ENCODE measurements at places on chromosomes 12 and 14.

GRCh38 chr12:122820838-122821271 lies 14.4 kb upstream of the HIP1R start:
- DNase-seq = no peak
- H3K4me1 ChIP-seq = no peaks in the 10 kb centered on the region
- no peaks in the 10 kb centered on the region for H3K36me3 ChIP-seq
- no peaks in the 10 kb centered on the region for H3K27me3 ChIP-seq

GRCh38 chr14:58549105-58549757 lies 88.5 kb upstream of the DACT1 start:
- no peaks in the 10 kb centered on the region for H3K36me3 ChIP-seq
- H3K27me3 ChIP-seq = no peaks in the 10 kb centered on the region
- no peak overlapping the region for H3K4me3 ChIP-seq
- no peak for DNase-seq
- no peak overlapping the region for H3K27ac ChIP-seq

DNA sequence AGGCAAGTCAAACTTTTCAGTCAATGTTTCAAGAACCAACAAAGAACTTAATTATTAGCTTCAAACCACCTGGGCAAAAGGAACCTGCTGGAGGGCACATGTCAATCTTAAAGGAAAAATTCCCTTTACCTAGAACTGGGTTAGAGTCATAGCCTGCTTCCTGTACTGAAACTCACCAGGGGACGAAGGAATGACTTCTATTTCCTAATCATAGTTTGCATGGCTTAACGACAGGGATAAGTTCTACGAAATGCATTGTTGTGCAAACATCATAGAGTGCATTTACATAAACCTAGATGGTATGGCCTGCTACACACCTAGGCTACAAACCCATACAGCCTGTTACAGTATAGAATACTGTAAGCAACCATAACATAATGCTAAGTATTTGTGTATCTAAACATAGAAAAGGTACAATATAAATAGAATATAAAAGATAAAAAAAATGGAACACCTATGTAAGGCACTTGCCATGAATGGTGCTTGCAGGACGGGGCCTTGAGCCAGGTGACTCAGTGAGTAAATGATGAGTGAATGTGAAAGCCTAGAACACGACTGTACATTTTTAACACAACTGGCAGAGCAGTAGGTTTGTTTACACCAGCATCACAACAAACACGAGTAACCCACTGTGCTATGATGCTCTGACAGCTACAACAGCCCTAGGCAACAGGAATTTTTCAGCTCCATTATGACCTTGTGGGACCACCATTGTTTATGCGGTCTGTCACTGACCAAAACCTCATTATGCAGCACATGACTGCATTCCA lies 234.9 kb upstream of the CAND1 start:
- DNase-seq = no peak
- no peaks in the 10 kb centered on the region for H3K36me3 ChIP-seq
- no peak overlapping the region for H3K27ac ChIP-seq
- no peaks in the 10 kb centered on the region for H3K27me3 ChIP-seq
- no peak overlapping the region for H3K4me3 ChIP-seq

GRCh38 chr14:56751471-56751870 lies 58.8 kb downstream of the OTX2 start:
- H3K27ac ChIP-seq = no peak overlapping the region
- no peak overlapping the region for H3K4me3 ChIP-seq
- no peak for DNase-seq
- H3K4me1 ChIP-seq = no peaks in the 10 kb centered on the region

DNA sequence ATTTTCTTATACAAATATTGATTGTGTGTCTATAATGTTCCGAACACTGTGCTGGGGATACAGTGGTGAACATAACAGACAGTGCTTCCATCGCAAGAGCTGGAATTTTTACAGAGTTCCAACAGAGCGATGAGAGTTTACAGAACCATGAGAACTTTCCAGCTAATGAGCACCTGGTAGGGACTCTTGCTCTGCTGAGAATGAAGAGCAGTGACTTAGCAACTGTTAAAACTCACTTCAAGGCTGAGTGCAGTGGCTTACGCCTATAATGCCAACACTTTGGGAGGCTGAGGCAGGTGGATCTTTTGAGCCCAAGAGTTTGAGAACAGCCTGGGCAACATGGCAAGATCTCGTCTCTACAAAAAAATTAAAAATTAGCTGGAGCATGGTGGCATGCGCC lies 113.8 kb upstream of the DIO2 start:
- no peaks in the 10 kb centered on the region for H3K36me3 ChIP-seq
- no peaks in the 10 kb centered on the region for H3K4me1 ChIP-seq
- H3K27me3 ChIP-seq = no peaks in the 10 kb centered on the region

- DNase-seq = no peak
- H3K4me3 ChIP-seq = no peak overlapping the region
- H3K4me1 ChIP-seq = peaks cover 8% of the 10 kb centered on the region
- H3K27me3 ChIP-seq = no peaks in the 10 kb centered on the region
- H3K27ac ChIP-seq = no peak overlapping the region
Measured at GRCh38 chr12:104105461-104105860, 32.5 kb downstream of the NFYB start.

DNA sequence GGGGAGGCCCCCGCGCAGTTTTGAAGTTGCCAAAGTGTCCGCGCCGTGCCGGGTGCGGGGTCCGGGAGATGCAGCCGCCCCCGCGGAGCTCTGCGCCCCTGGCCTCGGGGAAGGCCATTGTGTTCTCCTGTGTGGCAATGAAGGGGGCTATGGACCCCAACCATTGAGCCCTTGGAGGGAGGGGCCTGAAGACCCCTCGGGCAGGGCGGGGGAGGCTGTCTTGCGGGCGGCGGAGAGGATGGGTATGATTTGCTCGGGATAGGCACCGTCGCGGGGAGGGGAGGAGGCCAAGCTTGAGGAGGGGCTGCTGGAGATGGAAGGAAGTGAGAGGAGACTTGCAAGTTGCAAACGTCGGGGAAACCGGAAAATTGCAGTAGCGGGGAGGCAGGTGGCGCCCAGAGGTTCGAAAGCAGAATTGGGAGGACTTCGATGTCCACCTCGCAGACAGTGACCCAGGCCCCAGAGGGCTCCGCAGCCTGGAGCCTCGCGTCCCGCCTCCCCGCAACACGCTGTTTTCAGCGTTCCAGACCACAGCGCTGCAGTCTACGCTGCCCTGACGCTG lies 25.4 kb downstream of the BCL11B start:
- no peaks in the 10 kb centered on the region for H3K36me3 ChIP-seq
- H3K27me3 ChIP-seq = peaks cover 66% of the 10 kb centered on the region
- H3K27ac ChIP-seq = no peak overlapping the region
- H3K4me3 ChIP-seq = peak overlapping the region; percentile 26
- H3K4me1 ChIP-seq = no peaks in the 10 kb centered on the region

GRCh38 chr14:70934502-70935134 lies 27.4 kb downstream of the PCNX1 start:
- peaks cover 31% of the 10 kb centered on the region for H3K4me1 ChIP-seq
- H3K36me3 ChIP-seq = no peaks in the 10 kb centered on the region
- DNase-seq = no peak

- DNase-seq = no peak
- no peak overlapping the region for H3K27ac ChIP-seq
- H3K4me1 ChIP-seq = peaks cover 10% of the 10 kb centered on the region
- no peaks in the 10 kb centered on the region for H3K27me3 ChIP-seq
Measured at GRCh38 chr12:11693601-11694000, 44.1 kb downstream of the ETV6 start.

DNA sequence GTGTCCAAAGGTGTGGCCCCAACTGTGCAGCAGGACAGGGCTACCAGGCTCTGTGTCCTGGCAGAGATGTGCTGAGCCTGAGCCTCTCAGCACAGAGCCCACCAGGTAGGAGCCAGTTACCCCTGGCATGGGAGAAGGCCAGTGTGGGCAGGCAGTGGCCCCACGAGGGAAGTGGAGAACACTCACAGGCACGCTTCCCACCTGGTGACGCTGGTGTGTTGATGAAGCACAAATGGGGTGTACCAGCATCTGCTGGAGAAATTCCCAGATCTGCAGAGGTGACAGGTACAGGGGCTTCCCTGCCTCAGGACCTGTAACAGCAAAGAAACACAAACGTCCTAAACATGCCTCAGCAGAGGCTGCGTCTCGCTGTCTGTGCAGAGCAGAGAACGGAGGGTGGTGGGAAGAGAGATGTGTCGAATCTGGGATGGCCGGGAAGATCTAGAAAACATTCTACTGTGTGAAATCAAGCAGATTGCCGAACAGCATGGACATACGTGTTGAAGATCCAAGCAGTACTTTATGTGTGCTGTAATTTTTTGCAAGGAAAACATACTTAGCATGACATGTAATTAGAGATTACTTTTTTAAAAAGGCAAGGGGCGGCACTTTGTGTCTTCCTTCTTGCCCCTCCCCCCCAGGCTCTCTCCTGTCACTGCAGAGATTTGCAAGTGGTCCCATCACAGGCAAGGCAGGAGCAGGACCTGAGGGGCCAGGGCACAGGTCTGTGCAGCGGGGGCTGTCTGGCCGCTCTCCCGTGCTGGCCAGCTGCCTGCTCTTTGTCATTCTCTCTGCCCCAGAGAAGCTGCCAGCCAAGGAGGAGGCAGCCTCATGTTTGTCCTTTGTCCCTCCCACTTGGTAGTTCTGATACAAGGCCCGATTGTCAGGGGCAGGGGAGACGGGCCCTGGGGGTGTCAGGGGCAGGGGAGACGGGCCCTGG lies 17.3 kb downstream of the HIP1R start:
- no peaks in the 10 kb centered on the region for H3K27me3 ChIP-seq
- DNase-seq = no peak
- H3K36me3 ChIP-seq = peaks cover 21% of the 10 kb centered on the region
- peak overlapping the region; percentile 82 for H3K27ac ChIP-seq
- no peak overlapping the region for H3K4me3 ChIP-seq

DNA sequence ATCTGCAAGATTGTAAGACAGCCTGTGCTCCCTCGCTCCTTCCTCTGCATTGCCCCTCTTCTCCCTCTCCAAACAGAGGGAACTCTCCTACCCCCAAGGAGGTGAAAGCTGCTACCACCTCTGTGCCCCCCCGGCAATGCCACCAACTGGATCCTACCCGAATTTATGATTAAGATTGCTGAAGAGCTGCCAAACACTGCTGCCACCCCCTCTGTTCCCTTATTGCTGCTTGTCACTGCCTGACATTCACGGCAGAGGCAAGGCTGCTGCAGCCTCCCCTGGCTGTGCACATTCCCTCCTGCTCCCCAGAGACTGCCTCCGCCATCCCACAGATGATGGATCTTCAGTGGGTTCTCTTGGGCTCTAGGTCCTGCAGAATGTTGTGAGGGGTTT lies 37.4 kb downstream of the DAD1 start:
- no peak overlapping the region for H3K4me3 ChIP-seq
- no peaks in the 10 kb centered on the region for H3K36me3 ChIP-seq
- no peak overlapping the region for H3K27ac ChIP-seq
- no peak for DNase-seq
- H3K4me1 ChIP-seq = peaks cover 29% of the 10 kb centered on the region

- H3K4me1 ChIP-seq = no peaks in the 10 kb centered on the region
- no peak overlapping the region for H3K27ac ChIP-seq
- no peaks in the 10 kb centered on the region for H3K36me3 ChIP-seq
- no peak for DNase-seq
- H3K27me3 ChIP-seq = no peaks in the 10 kb centered on the region
Measured at GRCh38 chr12:44555454-44555853, 320.7 kb downstream of the NELL2 start.

- H3K36me3 ChIP-seq = no peaks in the 10 kb centered on the region
- no peaks in the 10 kb centered on the region for H3K27me3 ChIP-seq
- peak overlapping the region; percentile 95 for H3K27ac ChIP-seq
- no peak for DNase-seq
- peak overlapping the region; percentile 96 for H3K4me3 ChIP-seq
- peaks cover 69% of the 10 kb centered on the region for H3K4me1 ChIP-seq
Measured at GRCh38 chr12:93379326-93379980, 1.7 kb downstream of the NUDT4 start.

DNA sequence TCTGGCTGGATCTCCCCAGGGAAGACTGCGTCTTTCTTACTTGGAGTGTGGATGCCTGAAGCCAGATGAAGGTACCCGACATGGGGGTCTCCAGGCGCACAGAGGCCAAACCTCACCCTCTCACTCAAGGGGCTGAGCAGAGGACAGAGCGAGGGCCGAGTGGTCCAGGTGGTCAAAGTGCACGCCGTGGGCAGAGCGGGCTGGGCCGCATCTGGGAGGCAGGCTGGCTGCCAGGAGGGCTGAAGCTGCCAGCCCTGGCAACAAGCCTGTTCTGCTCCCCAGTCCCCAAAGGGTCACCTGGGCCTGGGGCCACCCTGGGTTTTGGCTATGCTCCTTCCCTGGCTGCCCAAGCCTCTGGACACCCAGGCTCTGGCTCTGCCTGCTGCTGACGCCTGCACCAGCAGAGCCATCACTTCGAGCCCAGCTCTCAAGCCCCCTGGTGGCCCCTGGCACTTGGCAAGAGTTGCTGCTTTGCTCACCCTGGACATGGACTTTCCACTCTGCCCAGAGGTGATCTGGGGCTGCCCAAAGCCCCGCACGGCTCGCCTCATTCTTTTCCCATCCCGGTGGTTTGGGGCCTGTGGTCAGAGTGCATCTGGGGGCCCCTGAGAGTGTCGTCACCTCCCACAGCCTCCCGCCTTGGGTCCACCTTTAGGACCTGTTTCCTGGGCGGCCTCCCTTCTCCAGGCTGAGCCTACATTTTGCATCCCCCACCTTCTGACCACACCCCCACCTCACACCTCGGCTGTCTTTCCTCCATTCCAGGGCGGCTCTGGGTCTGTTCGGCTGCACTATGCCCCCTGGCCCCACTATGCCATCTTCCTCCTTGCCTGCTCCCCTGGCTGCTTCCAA lies 2.8 kb downstream of the ADSS1 start:
- peaks cover 15% of the 10 kb centered on the region for H3K4me1 ChIP-seq
- no peaks in the 10 kb centered on the region for H3K27me3 ChIP-seq
- H3K36me3 ChIP-seq = no peaks in the 10 kb centered on the region
- DNase-seq = no peak
- no peak overlapping the region for H3K4me3 ChIP-seq

DNA sequence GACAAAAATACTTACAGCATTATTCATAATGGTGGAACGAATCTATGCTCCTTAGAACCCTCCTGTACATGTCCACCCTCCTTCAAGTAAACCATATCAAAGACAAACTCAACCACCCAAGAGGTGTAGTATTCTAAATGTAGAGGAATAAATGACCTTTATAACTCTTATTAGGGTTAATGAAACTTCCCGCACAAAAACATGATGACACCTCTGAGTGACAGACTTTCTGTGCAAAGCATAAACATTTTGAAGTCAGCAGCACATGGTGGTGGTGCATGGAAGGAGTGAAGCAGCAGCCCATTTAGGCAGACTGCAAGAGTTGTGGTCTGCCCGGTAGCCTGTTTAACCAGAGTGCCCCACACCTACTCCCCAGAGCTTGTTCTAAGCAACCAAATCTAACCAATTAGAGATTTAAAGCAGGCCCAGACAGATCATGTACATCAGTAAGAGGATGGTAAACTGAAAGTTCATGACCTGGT lies 615 bp upstream of the ASB8 start:
- DNase-seq = no peak
- peak overlapping the region; percentile 85 for H3K27ac ChIP-seq
- peaks cover 9% of the 10 kb centered on the region for H3K36me3 ChIP-seq
- no peaks in the 10 kb centered on the region for H3K27me3 ChIP-seq
- H3K4me1 ChIP-seq = peaks cover 4% of the 10 kb centered on the region

DNA sequence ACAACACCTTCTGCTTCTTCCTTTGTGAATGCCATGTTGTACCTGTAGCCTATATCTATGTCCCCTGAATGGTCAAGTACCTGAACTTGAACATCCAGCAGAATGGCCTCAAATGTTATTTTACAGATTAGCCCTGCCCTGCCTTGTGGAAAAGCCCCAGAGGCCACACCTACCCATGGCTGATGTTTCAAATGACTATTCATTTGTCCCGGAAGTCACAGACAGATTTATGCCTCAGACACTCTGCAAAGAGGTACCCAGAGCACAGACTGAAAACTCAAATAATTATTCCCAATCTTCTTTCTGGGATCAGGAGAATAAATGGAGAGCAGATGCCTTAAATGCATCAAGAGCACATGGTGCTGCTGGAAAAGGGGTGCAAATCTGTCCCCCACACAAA lies 13.0 kb upstream of the DPF3 start:
- no peaks in the 10 kb centered on the region for H3K4me1 ChIP-seq
- no peaks in the 10 kb centered on the region for H3K36me3 ChIP-seq
- no peak overlapping the region for H3K4me3 ChIP-seq
- H3K27me3 ChIP-seq = no peaks in the 10 kb centered on the region
- H3K27ac ChIP-seq = no peak overlapping the region

All from upper lobe of right lung (tissue), 1 donor.